ENCODE measurements at places on chromosomes 3 and 15.

DNA sequence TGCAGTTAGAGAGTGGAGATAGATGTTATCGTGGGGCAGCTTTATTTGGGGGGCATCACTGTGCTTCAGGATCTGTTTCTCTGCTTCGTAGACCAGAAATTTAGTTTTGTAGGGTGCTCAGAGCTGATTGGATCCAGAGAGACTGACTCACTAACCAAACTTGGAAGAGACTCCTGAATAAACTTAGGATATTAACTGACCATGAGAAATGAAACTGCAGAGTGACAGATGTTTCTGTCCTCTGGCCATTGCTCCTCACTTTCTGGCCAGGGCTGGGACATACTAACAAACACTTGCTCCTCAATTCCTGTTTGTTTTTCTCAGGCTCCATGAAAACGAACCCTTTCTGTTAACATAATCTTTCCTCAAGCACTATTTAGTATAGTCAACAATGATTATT lies 4.3 kb downstream of the ZNF592 start:
- no peak for DNase-seq

- DNase-seq, result no peak
Measured at GRCh38 chr15:59611276-59612260, at the start of gene GCNT3. Gene GCNT3, plus strand, starts transcription at chr15:59611783. Its CDS starts 6,456 bp downstream, at chr15:59618239.

- peak; percentile 51 for DNase-seq
Measured at GRCh38 chr3:147191795-147192385, 214.5 kb downstream of the ZIC4 start.

DNA sequence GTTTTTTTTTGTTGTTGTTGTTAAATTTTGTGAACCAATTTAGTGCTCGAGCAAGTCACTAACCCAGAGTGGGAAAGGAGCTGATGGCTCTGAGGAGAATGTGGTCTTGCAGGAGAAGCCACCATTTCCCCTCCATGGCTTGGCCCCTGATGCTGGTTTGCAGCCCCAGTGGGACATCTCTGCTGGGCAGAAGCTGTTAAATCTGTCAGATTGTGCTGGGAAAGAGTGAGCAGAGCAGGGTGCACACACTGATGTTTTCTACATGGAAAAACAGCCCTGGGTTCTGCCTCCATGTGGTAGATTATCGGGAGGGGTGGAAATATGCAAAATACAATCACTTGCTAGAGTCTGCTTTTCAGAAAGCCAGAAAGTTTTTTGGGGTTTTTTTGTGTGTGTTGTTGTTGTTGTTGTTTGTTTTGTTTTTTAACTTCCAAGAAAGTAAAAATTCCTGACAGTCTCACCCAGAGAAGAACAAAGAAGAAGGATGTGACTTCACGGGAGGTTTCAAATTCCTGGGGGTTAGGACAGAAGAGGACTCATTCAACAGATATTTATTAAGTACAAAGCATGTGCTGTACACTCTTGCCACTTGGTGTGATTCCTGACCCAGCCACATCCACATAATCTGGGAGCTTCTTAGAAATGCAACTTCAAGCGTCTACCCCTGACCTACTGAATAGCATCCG lies 133.7 kb downstream of the FOXB1 start:
- DNase-seq, result no peak

DNA sequence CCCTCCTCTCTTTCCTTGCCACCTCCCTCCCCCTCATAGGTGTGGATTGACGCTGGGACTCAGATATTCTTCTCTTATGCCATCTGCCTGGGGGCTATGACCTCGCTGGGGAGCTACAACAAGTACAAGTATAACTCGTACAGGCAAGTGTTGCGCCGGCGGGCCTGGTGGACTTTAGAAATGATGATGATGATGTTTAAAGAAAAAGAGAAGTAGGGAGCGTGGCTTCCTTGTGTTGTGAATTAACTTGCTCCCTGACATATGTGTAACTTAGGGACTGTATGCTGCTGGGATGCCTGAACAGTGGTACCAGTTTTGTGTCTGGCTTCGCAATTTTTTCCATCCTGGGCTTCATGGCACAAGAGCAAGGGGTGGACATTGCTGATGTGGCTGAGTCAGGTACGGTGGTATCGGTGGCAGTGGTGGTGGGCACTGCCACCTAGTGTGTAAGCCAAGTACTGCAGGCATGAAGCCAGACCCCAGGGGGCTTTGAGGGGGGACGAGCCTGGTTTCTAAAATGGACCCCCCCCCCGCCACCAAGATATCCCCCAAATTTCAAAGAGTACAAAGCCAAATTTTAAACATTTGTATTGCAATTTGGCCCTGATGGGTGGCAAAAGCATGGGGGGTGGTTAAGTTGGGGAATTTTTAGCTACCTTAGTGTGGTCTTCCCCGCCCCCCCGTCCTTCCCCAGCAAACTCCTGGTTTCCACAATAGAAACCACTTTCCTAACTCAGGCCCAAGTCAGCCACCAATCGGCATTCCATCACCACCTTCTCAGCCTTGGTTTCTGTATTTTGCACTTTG lies 65.6 kb downstream of the SLC6A6 start:
- peak; percentile 85 for DNase-seq

DNA sequence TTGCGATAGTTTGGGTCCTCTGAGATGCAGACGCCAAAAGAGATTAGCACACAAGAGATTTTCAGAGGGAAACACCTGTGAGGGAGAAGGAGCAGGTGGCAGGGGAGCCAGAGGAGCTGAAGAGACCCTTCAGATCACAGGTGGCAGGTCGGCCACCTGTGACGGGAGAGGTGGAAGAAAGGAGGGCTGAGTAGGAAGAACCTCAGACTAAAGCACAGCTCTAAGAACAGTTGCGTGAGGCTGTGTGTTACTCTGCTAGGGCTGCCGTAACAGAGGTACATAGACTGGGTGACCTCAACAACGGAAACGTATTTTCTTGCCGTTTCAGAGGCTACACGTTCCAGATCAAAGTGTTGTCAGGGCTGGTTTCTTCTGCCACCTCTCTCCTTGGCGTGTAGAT lies 38.5 kb downstream of the C2CD4A start:
- DNase-seq, result no peak
